ENCODE measurements at places on chromosomes 12 and 14.

DNA sequence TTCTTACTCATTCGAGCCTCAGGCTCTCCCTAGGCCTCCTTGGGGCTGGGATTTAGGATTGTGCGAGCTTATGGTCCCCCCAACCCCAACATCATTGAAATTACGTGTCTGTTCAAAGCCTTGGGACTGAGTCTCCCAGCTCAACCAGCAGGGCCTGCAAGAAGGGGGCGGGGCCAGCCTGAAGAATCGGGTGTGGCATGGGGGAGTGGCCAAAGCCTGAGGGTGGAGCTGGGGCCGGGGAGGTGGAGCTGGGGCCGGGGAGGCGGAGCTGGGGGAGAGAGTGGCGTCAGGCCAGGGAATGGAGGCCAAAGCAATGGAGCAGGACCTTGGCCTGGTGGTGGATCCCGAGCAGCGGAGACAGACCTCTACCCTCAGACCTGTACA, 24.3 kb upstream of the HSPB8 start:
- DNase-seq, result no peak

GRCh38 chr14:80100681-80101080, 110.6 kb downstream of the DIO2 start:
- DNase-seq, result no peak

GRCh38 chr14:34212172-34212929, 249.7 kb downstream of the SPTSSA start:
- DNase-seq, result no peak

- DNase-seq, result no peak
These were observed 15.9 kb downstream of the PACS2 start for GRCh38 chr14:105330491-105330895.

GRCh38 chr14:66119606-66120231, 366.5 kb upstream of the CCDC196 start:
- DNase-seq, result no peak

GRCh38 chr12:132685400-132685799, 1.7 kb downstream of the POLE start:
- no peak for DNase-seq

DNA sequence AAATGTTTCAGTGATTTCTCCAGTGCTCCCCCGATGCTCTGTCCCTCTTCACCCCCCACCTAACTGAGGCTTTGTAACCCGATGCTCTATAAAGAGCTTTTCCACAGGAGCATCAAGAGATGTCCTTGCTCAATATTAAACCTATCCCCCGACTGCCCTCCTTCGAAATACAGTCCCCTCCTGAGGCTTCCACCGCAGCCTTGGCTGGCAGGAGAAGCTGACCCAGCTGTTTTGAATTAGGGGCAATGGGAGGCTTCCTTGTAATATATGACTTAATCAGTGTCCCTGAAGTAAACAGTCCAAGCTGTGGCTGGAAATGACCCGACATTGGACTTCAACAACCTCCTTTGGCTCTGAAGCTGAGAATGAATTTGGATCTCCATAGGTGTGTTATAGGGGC, 62.4 kb downstream of the TMEM30B start:
- no peak for DNase-seq

DNA sequence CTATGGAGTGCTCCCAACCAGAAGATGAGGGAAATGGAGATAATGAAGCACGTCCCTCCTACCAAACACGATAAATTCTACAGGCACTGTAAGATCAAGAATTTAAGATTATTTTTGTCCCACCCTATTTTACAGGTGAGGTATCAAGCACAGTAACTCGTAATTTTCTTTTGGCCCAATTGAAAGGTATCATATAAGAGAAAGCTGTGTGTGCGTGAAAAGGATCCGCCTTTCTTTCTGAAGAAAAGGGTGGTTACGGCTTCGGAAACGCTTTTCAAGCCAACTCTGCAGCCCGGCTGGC, 733 bp upstream of the KLHDC2 start:
- no peak for DNase-seq

DNA sequence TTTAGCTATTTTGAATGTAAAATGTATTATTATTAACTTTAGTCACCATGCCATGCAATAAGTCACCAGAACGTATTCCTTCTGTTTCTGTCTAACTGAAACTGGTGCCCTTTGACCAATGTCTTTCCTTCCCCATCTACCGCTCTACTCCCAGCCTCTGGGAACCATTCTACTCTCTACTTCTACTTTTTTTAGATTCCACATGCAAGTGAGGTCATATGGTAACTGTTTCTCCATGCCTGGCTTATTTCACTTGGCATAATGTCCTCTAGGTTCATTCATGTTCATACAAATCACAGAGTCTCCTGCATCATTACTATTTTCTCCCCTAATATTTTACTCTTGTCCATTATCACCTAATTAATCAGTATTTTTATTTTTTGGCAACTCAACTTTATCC, 160.1 kb downstream of the TMX1 start:
- DNase-seq, result no peak

DNA sequence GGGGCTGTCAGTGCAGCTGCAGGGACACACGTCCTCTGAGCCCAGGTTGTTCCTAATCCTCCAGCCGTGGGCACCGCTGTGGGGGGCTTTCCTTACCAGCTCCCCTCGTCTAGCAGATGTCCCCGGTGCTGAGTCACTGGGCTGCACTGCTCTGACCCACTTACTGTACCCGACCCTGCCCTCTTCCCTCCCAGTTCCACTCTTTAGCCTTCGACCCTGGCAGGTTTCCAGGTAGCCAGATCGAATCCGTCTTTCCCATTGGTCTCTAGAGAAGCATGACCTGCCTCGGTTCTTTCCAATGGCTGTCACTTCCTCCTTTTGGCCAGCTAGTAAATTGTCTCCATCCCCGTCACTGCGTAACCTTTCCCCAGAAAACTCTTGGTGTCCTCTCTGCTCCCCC, 48.4 kb downstream of the ELK3 start:
- no peak for DNase-seq

DNA sequence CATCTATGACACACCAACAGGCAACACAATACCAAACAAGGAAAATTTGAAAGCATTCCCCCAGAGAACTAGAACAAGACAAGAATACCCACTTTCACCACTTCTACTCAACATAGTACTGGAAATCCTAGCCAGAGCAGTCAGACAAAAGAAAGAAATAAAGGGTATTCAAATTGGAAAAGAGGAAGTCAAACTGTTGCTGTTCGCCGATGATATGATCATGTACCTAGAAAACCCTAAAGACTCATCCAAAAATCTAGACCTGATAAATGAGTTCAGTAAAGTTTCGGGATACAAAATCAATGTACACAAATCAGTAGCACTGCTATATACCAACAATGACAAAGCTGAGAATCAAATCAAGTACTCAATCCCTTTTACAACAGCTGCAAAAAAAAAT, 8.1 kb upstream of the ATL1 start:
- DNase-seq, result no peak

DNA sequence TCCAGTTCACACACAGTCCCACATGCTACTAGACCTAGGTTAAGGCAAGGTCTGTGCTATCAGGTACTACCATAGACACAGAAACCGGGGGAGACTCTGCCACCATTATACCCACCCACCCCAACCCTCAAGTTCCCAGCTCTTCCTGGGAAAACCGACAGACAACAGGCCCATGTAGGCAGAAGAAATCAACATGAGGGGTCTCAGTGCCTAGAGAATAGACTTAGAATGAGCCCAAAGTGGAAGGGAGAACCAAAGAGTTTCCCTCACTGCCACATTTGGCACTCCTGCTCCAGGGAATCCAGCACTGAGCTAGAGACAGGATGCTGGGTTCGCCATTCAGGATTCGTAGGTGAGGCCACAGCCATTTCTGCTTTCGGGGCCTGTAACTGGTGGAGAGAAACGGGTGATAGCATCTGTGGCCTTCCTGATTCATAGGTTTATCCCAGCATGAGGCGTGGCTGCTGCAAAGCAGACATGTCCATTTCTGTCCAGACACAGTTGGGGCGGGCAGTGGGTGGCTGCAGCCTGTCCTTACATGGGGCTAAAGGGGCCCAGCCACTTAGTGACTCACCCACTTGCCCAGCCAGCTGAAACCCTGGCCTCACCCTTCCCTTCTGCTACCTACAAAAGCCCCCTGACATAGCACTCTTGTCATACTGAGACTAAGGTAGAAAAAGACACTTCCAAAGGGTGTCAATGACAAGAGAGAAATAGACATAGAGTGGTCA, 69.4 kb downstream of the IRF2BPL start:
- no peak for DNase-seq

- DNase-seq, result no peak
These were observed 190.7 kb upstream of the BMP4 start for GRCh38 chr14:54147282-54147681.

DNA sequence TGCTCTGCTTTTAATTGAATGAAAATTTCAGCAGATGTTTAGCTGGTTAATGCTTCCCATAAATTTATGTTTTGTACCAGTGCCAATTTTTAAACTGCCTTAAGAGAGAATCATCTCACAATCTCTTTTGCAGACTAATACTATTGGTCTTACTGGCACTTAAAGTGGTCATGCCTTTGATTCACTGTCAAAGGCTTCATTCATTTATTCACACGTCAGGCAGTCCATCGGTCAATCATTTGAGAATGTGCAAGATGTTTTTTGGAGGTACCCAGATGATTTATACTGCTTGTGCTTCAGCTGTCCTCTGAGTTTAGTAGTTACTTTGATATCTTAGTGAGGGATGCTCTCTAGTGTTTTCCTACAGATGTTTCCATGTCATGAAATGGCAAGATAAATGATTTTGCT, 83.4 kb downstream of the NAV3 start:
- no peak for DNase-seq

DNA sequence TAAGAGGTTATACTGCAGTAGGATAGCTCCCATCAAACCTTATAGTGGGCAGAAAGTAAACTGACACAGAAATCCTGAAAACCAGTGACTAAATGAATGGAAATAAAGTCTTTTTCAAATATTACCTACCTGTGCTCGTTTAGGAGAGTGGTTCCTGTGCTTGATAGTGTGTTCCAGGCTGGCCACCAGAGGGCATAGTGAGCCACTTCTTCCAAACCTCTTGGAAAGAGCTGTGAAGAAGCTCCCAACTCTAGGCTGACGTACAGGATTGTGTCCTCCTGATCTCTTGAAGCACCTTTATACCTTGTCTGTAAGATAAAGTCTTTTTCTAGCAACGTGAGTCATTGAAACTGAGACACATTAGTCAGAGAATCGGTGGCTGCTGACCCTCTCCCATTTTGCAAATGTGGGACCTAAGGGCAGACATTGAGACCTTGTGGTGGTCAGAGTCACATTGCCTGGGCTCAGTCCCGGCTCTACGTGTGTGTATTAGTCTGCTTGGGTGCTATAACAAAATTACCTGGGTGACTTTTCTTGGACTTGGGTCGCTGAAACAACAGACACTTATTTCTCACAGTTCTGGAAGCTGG, 17.6 kb downstream of the TDP1 start:
- no peak for DNase-seq

GRCh38 chr12:14892726-14893505, 7.3 kb upstream of the MGP start:
- DNase-seq, result no peak

DNA sequence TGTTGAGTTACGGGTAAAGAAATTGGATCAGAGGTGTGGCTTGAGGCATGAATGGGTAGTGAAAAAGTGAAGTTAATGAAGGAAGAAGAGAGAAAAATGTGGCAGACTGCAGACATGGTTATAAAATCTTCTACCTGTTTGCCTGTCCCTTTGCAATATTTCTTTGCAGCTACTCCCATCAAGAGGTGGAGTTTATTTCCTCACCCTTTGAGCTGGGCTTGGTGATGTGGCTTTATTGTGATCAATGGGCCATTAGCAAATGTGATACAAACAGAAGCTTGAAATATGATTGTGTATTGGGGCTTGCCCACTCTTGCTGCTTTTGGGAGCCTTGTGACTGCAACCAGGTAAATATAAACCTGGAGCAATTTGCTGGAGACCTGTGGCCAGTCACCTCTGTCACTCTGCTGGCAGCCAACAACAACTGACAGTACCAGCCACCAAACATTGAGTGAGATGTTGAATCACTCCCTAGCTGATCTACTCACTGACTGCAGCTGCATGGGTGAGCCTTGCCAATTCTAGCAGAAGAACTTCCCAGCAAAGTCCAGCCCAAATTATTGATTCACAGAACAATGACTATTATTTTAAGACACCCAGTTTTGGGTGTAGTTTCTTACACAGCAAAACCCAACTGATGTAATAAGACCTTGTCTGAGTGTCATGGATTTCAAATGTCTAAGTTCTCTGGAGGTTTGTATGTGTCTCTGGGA, 151.0 kb upstream of the ATP2B1 start:
- no peak for DNase-seq

- DNase-seq, result no peak
These were observed 133.0 kb upstream of the TMCC3 start for GRCh38 chr12:94783343-94783742.
